Lung (tissue), 17 donors: ENCODE measurements at places on chromosomes 4 and X.

DNA sequence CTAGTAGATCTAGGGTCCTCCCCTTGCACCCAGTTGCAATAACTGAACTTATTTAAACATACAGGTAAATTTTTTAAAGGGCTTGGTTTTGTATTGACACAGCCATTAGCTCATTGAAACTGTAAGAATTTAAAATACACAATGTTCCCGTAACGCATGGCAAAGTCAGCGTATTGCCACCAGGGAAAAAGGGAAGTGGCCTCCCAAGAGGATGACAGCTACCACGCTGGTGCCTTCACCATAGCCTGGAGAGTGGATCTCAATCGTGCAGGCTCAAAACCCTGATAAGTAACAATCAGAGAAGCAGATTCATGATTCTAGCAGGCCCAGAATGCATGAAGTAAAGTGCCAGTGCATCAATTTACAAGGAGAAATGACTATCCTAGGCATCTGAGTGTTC is 49.4 kb upstream of the RELL1 start:
- no peak overlapping the region for H3K4me3 ChIP-seq
- H3K27ac ChIP-seq, result no peak overlapping the region
- H3K27me3 ChIP-seq, result no peaks in the 10 kb centered on the region
- no peak for DNase-seq

GRCh38 chrX:107935200-107935599 is 47.0 kb downstream of the TEX13B start:
- H3K27me3 ChIP-seq, result peaks cover 2% of the 10 kb centered on the region
- no peaks in the 10 kb centered on the region for H3K36me3 ChIP-seq
- peaks cover 5% of the 10 kb centered on the region for H3K4me1 ChIP-seq
- no peak for DNase-seq
- no peak overlapping the region for H3K4me3 ChIP-seq

DNA sequence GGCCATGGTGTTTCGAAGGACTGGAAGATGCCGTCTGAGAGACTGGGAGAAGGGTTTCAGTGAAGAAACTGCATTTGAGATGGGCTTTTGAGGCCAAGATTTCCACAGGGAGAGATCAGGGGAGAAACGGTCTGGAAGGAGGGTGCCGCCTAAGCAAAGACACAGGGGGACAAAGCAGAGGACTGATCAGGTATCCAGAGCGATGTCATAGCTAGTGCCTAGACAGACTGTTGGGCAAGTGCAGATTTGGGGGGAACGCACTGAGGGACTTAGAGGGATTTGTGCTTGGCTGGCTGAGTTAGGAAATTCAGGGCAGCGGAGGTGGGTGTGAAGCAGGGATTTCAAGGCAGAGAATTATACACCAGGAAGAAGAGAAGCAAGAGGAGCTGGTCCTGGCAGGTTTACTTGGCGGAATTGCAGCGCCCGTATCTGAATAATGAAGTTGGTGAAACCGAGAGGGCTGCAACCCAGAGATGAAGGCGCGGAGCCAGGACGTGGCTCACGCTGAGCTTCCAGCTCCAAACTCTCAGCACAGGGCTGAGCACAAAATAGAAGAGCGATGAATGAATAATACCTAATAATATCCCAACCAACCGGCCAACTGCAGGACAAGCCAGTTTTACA is 106.9 kb downstream of the MAML3 start:
- H3K4me3 ChIP-seq, result no peak overlapping the region
- no peaks in the 10 kb centered on the region for H3K36me3 ChIP-seq
- peaks cover 78% of the 10 kb centered on the region for H3K4me1 ChIP-seq

GRCh38 chrX:125628435-125628834 is 308.8 kb downstream of the TEX13C start:
- no peak overlapping the region for H3K27ac ChIP-seq
- no peaks in the 10 kb centered on the region for H3K4me1 ChIP-seq
- no peak overlapping the region for H3K4me3 ChIP-seq
- H3K36me3 ChIP-seq, result no peaks in the 10 kb centered on the region

DNA sequence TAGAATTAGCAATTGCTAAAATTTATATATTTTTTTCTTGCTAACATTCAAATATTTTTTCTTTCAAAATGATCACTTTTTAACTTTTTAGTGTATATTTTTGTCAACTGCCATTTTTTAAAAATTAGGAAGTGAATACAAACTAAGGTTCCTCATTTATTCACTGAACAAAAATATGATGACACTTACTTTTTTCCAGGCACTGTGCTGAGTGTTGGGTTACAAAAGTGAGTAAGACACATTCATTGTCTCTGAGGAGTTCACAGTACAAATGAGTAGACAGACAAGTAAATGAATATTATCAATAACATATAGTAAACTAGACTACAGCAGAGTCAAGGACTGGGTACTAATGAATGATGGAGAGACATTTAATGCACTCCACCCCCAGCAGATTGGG is 543.5 kb downstream of the PDHA2 start:
- H3K4me3 ChIP-seq, result no peak overlapping the region
- no peak overlapping the region for H3K27ac ChIP-seq
- no peaks in the 10 kb centered on the region for H3K27me3 ChIP-seq
- DNase-seq, result no peak
- H3K36me3 ChIP-seq, result no peaks in the 10 kb centered on the region

- peaks cover 3% of the 10 kb centered on the region for H3K4me1 ChIP-seq
- H3K27ac ChIP-seq, result no peak overlapping the region
- DNase-seq, result no peak
- no peaks in the 10 kb centered on the region for H3K27me3 ChIP-seq
These were observed 14.3 kb downstream of the H2BW1 start for GRCh38 chrX:103999234-103999633.

- DNase-seq, result no peak
- H3K4me3 ChIP-seq, result no peak overlapping the region
- H3K36me3 ChIP-seq, result no peaks in the 10 kb centered on the region
- no peak overlapping the region for H3K27ac ChIP-seq
- no peaks in the 10 kb centered on the region for H3K4me1 ChIP-seq
- no peaks in the 10 kb centered on the region for H3K27me3 ChIP-seq
These were observed 215.7 kb upstream of the NEIL3 start for GRCh38 chr4:177093964-177094363.

GRCh38 chrX:17242470-17242869 is 132.5 kb upstream of the NHS start:
- no peaks in the 10 kb centered on the region for H3K4me1 ChIP-seq
- H3K4me3 ChIP-seq, result no peak overlapping the region
- H3K36me3 ChIP-seq, result no peaks in the 10 kb centered on the region

DNA sequence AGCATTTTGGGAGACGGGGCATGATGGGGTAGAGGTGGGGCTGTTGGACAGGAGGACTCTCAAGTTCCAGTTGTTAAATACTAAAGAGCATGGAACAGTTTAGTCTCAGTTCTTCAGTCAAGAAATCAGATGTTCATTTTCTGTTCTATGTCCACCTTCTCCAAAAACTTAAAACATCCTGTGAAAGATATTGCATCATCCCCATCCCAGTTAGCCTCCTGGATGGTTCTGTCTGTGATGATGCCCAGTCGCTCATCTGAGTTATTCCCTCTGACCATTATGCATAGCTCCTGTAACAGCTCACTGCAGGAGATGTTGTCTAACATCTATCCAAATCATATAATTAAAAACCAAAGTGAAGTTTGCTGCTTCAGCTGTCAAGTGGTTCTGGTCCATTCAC is 32.1 kb upstream of the SCML1 start:
- DNase-seq, result no peak
- no peak overlapping the region for H3K4me3 ChIP-seq
- no peak overlapping the region for H3K27ac ChIP-seq
- peaks cover 25% of the 10 kb centered on the region for H3K27me3 ChIP-seq

GRCh38 chr4:128863312-128864075 is 54.0 kb downstream of the JADE1 start:
- peak; percentile 86 for DNase-seq
- no peaks in the 10 kb centered on the region for H3K27me3 ChIP-seq
- no peak overlapping the region for H3K27ac ChIP-seq

- H3K4me1 ChIP-seq, result peaks cover 5% of the 10 kb centered on the region
- H3K27ac ChIP-seq, result no peak overlapping the region
- no peak overlapping the region for H3K4me3 ChIP-seq
- no peaks in the 10 kb centered on the region for H3K36me3 ChIP-seq
These were observed 37.7 kb downstream of the PARM1 start for GRCh38 chr4:74970577-74970976.

DNA sequence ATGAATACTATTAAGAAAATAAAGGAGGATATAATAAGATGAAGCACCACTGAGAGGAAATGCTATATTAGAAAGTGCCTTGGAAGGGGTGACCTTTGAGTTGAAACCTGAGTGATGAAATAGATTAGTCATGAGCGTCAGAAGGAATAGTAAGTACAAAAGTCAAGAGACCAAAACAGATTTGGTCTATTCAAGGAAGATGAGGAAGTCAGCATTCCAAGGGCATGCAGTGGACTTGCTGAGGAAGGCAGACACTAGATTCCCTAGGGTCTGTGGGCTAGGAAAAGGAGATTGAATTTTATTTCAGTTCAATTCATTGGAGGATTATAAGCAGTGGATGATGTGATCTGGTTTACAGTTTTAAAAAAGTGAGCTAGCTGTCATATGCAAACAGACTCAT is 73.0 kb upstream of the WDFY3 start:
- H3K27me3 ChIP-seq, result no peaks in the 10 kb centered on the region
- no peaks in the 10 kb centered on the region for H3K4me1 ChIP-seq
- no peaks in the 10 kb centered on the region for H3K36me3 ChIP-seq

- no peaks in the 10 kb centered on the region for H3K27me3 ChIP-seq
- H3K27ac ChIP-seq, result no peak overlapping the region
- H3K36me3 ChIP-seq, result no peaks in the 10 kb centered on the region
These were observed 645.6 kb upstream of the FTHL17 start for GRCh38 chrX:31717474-31717873.

- no peak for DNase-seq
- no peak overlapping the region for H3K27ac ChIP-seq
These were observed 88.8 kb upstream of the FAM9B start for GRCh38 chrX:9122519-9123245.

- no peaks in the 10 kb centered on the region for H3K36me3 ChIP-seq
- peaks cover 8% of the 10 kb centered on the region for H3K27me3 ChIP-seq
- H3K4me3 ChIP-seq, result no peak overlapping the region
- peaks cover 3% of the 10 kb centered on the region for H3K4me1 ChIP-seq
- peak; percentile 5 for DNase-seq
These were observed 113.6 kb upstream of the TEX13C start for GRCh38 chrX:125205918-125206665.

DNA sequence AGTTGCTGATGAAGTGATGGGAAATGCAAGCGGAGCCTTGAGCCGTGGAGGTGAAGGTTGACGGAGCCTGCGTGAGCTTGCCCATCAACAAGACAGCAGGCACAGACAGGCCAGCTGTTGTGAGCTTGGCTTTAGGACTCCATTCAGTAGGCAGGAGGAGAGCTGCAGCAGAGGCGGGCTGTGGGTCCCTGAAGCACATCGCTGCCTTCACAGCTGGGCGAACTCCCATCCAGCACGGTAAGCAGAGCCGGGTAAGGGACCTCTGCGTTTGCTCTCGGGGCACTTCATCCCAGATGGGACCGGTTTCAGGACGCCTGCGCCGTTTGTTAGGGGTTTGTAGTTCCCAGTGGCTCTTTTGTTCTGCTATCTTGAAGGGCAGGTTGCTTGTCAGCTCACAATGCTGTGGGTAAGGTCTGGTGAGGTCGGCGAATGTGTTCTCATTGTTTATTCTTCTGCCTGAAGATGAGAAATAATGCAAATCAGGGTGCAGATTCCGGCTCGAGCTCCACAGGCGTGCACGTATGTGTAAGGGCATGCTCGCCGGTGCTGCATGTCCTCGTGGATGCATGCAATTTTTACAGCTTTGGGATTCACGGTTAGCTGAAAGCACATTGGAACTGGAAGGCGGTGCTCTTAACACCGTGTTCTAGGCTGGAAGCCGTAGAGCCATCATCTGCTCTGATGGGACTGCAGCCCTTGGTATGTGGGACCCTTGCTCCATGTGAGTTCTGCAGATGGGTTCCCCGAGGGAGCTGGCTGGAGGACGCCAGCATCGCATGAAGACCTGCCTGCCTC is 54.6 kb upstream of the CLDN34 start:
- H3K27ac ChIP-seq, result peak overlapping the region; percentile 56
- H3K4me3 ChIP-seq, result peak overlapping the region; percentile 3
- H3K36me3 ChIP-seq, result no peaks in the 10 kb centered on the region
- H3K4me1 ChIP-seq, result no peaks in the 10 kb centered on the region

GRCh38 chr4:85598936-85599335 is 124.0 kb downstream of the ARHGAP24 start:
- no peak for DNase-seq
- no peak overlapping the region for H3K27ac ChIP-seq
- no peaks in the 10 kb centered on the region for H3K36me3 ChIP-seq
- no peaks in the 10 kb centered on the region for H3K27me3 ChIP-seq
- no peak overlapping the region for H3K4me3 ChIP-seq

GRCh38 chr4:24792552-24792951 is 2.8 kb upstream of the SOD3 start:
- H3K36me3 ChIP-seq, result no peaks in the 10 kb centered on the region
- no peak for DNase-seq
- no peak overlapping the region for H3K27ac ChIP-seq
- no peaks in the 10 kb centered on the region for H3K27me3 ChIP-seq
- peaks cover 13% of the 10 kb centered on the region for H3K4me1 ChIP-seq

DNA sequence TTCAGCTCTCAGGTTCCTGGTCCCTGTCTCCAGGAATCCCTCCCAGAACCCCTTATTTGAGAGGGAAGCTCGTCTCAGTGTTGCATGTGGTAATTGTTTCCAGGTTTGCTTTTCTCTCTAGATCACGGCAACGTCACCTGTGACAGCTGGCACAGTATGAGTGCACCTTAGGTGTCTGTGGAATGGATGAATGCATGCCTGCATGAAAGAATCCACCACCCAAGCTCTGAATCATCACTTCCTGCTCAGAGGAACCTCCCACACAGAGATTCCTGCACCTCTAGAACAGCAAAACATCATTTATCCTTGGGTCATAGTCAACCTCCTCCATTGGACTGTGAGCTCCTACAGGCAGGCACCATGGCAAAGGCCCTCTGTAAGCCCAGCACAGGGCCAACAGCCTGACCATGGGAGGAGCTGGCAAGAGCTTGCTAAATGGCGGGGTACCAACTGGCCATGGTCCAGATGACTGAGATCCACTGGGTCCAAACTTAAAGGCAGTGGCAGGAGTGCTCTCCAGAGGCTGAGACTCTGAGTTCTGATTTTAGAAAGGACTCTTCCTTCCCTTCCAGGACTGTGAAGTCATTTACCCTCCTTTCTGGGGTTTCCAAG is 116.2 kb downstream of the SLC2A9 start:
- H3K27me3 ChIP-seq, result no peaks in the 10 kb centered on the region
- H3K27ac ChIP-seq, result no peak overlapping the region
- no peaks in the 10 kb centered on the region for H3K4me1 ChIP-seq
- H3K4me3 ChIP-seq, result no peak overlapping the region
- no peak for DNase-seq

DNA sequence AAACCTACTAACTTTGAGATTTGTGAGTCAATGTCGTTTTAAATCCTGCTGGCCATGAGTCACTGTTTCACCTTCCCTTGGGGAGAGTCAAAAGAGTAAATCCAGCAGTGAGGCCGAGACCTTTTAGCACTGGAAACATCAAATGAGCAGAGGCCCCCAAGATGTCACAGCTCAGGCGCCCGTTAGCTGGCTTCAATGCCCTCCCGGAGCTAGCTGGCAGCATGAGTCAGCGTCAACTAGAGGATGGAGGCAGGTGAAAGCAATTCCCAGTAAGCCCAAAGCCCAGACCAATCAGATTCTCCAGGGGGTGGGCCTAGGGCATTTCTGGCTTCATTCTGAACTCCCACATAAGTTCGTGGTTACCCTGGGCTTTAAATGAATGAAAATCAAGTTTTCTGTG is 170.9 kb downstream of the CLCN4 start:
- H3K27ac ChIP-seq, result no peak overlapping the region
- H3K4me3 ChIP-seq, result no peak overlapping the region
- no peak for DNase-seq
